ACHN (cell line): ENCODE measurements at places on chromosomes 7 and 10.

DNA sequence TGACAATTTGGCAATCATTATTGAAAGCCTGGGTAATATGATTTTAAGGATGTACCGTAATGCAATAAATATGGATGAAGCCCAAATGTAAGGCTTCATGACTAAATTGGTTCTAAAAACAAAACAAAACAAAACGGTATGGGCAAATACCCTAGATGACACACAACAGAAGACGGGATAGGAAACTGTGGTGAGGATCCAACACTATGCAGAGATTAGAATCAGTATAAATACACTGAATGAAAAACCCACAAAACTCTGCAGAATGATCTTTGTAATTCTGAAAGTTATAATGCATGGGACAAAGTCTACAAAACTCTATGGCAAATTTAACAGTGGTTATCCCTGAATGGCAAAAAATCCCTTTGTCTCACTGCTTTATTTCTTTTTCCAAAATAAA, 57.6 kb downstream of the MALSU1 start:
- DNase-seq: no peak

GRCh38 chr10:48985621-48986158, 46.0 kb upstream of the LRRC18 start:
- DNase-seq: no peak

DNA sequence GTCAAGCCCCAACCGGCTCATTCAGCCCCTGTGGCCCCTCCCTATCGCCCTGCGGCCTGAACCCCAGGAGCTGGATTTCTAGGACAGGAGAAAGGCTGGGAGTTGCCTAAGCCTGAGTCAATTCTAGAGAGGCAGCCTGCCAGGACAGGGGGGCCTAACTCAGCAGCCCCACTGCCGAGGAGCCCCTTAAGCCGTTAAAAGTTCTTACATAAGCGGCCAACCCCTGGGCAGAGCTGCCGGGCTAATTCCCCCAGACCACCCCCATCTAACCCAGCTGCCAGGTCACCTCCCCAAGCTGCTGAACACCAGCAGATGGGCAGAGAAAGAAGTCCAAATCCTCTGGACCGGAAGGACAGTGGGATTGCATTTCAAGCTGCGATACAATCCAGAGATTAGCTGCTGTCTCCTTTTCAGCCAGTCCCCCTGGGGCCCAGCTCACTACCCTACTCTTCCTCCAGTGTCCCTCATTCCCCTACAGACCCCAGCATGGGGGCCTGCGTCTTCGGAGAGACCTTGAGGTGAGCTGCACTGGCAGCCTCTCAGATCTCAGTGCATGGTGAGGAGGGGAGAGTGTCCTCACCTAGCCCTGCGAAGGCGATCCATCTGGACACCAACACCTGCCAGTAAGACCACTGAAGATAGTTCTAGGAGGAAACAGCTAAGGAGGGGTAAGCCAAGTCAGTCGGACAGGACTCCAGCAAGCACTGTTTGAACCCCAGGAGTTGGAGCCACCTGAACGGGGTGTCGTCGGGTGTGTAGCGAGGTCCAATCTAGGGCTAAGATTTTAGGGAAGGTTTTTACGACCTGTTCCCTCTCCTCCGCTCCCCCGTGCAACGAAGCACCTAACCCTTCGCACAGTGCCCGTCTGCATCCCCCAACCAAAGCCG, 830 bp downstream of the IMPDH1 start:
- no peak for DNase-seq

DNA sequence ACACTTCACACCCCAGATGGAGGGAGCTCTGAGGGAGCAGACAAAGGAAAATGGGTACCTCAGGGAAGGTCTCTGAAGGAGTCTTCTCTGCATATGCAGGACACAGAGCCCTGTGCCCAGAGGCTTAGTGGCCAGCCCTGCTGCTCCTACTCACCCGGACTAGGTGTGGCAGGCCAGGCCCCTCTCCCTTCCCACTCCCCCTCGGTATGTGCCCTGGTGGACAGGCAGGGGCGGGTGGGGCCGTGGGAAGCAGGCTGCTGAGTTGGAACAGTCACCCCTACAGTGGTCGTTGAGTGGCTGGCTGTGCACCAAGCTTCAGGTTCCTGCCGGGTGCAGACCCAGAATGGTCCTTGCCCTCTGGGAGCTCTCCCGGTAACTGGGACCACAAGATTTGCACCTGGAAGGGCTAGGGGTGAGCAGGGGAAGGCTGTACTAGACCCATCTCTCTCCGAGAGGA, 68.6 kb downstream of the ZMIZ1 start:
- no peak for DNase-seq

GRCh38 chr10:13972609-13973008, 358.1 kb downstream of the FRMD4A start:
- DNase-seq: no peak

DNA sequence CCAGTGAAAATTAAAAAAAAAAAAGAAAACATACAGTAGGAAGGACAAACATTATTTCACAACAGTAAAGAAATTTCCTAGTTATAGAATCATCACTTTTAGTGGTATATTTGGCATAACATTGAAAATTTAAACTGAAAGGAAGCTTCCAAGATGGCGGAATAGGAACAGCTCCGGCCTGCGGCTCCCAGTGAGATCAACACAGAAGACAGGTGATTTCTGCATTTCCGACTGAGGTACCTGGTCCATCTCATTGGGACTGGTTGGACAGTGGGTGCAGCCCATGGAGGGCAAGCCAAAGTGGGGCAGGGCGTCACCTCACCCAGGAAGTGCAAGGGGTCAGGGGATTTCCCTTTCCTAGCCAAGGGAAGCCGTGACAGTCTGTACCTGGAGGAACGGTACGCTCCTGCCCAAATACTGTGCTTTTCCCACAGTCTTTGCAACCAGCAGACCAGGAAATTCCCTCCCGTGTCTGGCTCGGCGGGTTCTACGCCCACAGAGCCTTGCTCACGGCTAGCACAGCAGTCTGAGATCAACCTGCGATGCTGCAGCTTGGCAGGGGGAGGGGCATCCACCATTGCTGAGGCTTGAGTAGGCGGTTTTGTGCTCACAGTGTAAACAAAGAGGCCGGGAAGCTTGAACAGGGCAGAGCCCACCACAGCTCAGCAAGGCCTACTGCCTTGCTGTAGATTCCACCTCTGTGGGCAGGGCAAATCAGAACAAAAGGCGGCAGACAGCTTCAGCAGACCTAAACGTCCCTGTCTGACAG, 19.4 kb downstream of the PON3 start:
- DNase-seq: no peak

DNA sequence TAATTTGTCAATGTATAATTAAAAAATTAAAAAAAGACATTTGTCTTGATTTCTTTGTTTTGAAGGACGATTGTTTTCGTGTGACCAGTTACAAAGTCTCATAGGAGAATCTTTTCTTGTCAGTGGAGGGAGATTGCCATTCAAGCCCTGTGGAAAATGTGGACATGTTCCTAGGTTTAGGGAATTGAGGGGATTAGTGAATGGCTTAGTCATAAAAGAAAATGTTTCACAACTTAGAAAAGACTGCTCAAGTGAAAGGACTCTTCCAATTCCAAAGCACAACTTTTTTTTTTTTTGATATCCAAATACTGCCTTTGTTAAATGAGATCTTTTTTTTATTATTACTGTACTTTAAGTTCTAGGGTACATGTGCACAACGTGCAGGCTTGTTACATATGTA, 140.7 kb upstream of the HABP2 start:
- DNase-seq: no peak

DNA sequence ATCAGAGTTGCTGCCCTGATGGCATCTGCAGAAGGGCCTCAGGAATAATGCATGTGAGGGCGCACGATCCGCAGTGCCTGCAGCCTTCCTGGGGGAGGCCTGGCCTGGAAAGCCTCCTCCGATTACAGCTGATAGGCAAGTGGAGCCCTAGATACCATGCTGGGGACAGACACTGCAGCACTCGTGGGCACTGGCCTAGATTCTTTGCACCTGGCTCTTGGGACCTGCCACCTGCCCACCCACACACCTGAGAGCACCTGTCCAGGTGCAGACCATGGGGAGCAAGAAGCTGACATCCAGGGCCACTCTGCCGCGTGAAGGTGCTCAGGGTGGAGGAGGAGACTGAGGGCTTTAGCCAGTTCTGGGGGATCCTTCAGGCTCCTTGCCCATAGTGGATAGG, 14.8 kb downstream of the YKT6 start:
- DNase-seq: no peak

- DNase-seq: no peak
Observed at GRCh38 chr7:118735441-118735840, 510.9 kb downstream of the ANKRD7 start.

DNA sequence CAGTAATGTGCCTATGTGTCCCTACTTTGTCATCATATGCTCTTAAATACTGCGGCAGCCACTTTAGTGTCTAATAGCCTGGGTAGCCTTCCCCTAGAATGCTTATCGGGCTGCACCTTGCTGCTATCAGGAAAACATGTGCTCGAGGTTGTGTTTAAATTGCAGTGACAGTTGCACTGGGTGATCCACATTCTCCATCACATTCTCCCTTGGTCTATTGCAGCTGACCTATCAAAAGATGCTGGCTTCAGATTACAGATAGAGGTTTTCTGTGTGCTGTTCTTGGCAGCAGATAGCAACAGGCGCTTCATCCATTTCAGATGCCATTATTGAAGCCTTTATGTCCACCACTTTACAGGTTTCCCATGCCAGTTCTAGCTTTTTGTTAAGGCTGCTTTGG, 130.1 kb upstream of the MDFIC start:
- no peak for DNase-seq

GRCh38 chr7:94366832-94367231, 27.9 kb upstream of the COL1A2 start:
- no peak for DNase-seq

- DNase-seq: no peak
Observed at GRCh38 chr10:62691336-62691735, 113.2 kb upstream of the ADO start.
